ENCODE measurements at places on chromosomes 5 and 9.

DNA sequence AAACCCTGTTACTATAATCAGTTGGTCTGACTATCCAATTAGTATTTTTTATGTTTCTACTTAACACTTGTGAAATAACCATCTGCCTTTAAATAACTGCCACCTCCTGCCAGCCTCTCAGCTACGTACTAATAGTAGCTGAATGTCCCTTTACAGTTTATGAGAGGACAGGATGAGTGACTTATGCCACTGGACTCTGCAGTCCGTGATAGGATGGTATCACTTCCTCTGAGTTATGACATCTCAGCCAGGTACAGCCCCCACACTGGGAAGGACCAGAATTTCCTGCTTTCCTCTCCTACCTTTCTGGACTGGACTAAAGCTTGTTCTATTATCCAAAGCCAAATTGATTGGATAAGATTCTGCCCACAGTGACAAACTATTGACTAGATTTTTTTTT lies 102.9 kb downstream of the ZFAND5 start:
- DNase-seq = no peak

GRCh38 chr5:170296036-170296934 lies 1.3 kb downstream of the LCP2 start:
- DNase-seq = no peak

GRCh38 chr5:150178262-150178661 lies 11.6 kb upstream of the SLC6A7 start:
- DNase-seq = no peak

DNA sequence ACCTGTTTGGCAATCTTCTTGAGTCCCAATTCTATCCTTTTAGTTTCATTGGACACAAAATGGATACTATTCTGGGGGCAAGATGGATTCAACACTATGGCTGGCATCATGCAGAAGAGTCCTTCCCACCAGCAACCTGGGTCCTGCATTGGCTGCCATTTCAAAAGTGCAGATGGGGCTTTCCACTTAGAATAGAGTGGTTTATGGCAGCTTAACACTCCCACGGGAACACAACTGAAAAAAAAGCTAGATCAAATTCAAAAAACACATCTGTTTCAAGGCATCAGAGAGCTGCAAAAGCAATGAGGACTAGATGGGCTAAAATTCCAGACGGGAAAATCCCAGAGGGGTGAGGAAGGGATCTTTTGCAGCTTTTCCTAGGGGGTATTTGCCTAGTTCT lies 11.2 kb upstream of the HMHB1 start:
- DNase-seq = peak; percentile 47

- DNase-seq = peak; percentile 58
Measured at GRCh38 chr9:4297786-4298254, 2.0 kb downstream of the GLIS3 start.

DNA sequence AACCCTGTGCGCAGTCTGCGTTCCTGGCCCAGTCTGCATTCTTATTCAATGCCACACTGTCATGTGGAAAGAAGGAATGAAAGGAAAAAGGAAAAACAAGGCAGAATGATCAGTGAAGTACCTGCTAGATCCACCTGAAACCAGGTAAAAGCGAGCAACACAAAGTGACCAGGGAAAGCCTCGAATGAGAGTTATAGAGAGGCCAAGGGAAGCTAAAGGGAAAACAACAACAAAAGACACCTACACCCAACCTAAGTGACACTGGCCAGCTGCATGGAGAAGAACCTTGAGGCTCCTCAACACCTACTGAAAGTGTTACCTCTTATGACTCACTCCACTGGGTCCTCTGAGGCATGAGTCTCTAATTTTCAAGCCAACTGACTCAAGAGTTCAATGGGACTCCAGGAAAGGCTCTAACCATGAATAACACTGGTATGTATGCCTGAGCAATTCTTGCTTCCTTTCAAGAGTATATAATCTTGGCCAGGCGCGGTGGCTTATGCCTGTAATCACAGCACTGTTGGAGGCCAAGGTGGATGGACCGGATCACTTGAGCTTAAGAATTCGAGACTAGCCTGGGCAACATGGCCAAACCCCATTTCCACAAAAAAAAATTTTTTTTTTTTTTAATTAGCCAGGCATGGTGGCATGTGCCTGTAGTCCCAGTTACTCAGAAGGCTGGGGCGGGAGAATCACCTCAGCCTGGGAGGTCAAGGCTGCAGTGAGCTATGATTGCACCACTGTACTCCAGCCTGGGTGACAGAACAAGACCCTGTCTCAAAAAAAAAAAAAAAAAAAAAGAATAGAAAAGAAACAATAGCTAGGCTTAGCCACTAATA lies 29.0 kb downstream of the MTMR12 start:
- no peak for DNase-seq

GRCh38 chr9:7320139-7320538 lies 479.4 kb downstream of the DMAC1 start:
- peak; percentile 43 for DNase-seq

DNA sequence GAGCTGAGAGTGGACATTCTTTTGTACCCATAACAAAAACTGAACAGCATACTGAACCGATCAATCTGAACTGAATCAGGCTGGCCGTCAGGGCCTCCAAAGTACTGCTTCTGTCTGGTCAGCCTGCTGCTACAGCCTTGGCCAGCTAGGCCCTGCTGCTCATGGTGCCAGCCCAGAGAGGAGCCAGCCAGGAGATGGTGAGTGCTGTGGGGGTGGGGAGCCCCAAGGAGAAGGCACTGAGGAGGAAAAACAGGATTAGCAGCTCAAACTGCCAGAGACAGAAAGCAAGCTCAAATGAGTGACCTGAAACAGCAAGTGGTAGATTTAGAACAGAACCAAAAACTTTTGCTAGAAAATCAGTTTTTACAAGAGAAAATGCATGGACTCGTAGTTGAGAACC lies 23.9 kb downstream of the SRP19 start:
- DNase-seq = no peak

DNA sequence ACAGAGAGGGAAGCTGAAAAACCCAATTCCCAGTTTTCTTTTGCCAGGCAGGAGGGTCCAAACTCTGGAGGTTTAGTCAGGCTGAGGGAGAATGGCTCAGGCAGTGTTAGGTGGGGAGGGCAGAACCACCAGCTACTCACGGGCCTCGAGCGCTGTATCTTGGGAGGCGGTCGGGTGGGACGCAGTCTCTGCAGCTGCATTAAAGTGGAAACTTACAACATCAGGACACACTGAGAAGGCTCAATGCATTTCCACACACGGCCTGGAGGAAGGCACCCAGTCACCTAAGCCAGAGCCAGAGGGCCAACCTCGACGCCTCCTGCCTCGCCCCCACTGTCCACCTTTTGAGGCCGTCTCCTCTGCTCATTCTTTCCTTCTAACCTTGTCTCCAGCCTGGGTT lies 55.6 kb downstream of the CRB2 start:
- no peak for DNase-seq

- DNase-seq = no peak
Measured at GRCh38 chr5:74322191-74322590, 318.3 kb downstream of the ENC1 start.

DNA sequence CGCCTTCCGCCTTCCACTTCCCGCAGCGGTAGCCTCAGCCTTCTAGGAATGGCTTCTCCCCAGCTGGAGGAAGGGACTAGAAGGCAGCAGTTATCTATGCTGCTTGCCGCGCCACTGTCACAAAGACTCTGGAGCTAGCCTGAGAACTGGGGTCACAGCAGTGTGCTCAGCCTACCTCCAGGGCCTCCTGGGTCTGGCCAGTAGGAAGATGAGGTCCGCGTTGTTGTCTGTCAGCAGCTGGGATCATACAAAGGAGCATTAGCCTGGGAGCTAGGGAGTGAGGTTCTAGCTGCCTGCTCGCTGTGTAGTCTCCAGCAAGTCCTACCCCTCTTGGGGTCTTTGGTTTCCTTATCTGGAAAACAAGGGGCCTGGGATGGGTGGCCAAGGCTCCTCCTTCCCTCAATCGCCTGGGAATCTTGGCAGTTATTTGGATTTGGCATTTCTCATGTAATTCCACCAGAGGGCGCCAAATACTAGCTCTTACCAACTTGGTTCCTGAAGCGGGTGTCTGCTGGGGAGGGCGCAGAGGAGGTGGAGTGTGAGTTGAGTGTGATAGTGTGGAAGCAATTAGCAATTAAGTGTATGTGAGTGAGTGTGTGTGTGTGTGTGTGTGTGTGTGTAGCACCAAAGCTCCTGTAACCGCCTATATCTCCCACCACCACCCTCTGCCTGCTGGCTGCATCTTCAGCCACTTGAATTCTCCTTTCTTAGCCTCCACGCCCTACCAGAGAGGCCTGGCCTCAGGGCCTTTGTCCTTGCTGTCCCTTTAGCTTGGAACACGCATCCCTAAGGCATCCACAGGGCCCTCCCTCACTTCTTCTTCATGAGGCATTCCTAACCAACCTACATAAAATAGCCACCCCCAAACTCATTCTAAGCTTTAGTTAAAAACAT lies 97.1 kb downstream of the ENTREP1 start:
- peak; percentile 12 for DNase-seq

GRCh38 chr9:131889437-131890251 lies 149.8 kb upstream of the RAPGEF1 start:
- peak; percentile 24 for DNase-seq

- DNase-seq = no peak
Measured at GRCh38 chr5:116459301-116459700, 115.3 kb downstream of the SEMA6A start.

- no peak for DNase-seq
Measured at GRCh38 chr5:135571902-135572301, 6.9 kb downstream of the CXCL14 start.

DNA sequence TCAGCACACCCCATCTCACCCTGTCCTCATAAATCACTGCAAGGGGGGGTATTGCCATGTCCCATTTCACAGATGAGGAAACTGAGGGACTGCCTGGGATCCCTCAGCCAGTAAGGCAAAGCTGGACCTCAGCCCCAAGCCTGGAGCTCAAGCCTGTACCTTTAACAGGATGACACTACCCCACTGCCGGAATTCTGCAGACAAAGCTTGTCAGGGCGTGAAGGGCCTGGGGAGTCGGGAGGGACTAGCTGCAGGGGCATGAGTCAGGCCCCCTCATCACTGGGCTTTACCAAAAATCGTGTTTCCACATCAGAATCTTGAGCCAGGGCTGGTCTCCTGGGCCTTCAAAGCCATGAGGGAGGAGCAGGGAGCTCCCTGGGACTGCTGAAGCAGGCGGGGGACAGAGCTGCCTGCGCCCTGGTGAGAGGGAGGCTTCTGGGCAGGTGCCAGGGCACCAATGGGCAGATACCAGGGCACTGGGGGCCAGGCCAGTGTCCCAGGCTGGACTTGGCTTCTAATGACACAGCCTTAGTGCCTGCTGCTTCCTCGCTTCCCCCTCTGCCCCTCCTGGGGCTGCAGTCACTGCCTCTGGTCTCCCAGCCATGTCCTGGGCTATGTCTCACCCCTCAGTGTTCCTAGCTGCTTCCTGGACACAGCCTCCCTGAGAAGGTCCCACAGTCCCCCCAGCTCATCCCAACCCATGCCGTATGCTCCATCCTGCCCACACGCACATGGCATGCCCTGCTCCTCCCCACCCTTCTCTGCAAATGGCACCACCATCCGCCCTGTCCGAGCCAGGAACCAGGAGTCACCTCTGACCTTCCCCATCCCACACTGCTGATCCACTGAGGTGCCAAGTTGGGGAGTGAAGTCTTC lies 80.7 kb downstream of the LMX1B start:
- DNase-seq = no peak

GRCh38 chr9:29068461-29068860 lies 1495.2 kb upstream of the C9orf72 start:
- DNase-seq = no peak

GRCh38 chr9:121160025-121160424 lies 41.6 kb downstream of the RAB14 start:
- no peak for DNase-seq

- DNase-seq = no peak
Measured at GRCh38 chr9:112863214-112863613, 27.5 kb downstream of the SLC46A2 start.

- peak; percentile 35 for DNase-seq
Measured at GRCh38 chr9:3507395-3508077, 18.3 kb downstream of the RFX3 start.

DNA sequence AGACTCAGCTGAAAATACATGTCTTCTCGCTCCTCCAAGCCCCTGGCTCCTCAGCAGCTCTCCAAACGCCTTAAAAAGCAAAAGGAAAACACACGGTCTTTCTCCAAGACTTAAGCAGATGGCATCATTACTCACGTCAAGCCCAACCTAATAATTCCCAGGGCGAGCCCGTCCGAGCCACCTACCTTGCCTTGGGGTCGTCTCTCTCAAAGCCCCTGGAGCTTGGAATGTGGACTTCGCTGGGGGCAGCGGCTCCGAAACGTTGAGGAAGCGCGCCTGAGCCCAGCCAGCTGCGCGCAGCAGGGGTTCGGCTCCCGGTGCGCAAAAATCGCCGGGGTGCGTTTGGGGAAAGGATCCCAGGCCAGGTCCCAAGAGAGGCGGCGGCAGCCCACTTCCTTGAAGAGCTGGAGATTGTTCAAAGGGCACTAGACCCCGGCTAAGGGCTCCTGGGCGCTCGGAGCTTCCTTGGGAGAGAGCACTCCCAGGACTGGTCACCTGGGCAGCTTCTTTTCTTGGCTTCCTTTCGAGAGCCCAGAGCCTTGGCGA lies 395 bp downstream of the DRD1 start:
- no peak for DNase-seq

DNA sequence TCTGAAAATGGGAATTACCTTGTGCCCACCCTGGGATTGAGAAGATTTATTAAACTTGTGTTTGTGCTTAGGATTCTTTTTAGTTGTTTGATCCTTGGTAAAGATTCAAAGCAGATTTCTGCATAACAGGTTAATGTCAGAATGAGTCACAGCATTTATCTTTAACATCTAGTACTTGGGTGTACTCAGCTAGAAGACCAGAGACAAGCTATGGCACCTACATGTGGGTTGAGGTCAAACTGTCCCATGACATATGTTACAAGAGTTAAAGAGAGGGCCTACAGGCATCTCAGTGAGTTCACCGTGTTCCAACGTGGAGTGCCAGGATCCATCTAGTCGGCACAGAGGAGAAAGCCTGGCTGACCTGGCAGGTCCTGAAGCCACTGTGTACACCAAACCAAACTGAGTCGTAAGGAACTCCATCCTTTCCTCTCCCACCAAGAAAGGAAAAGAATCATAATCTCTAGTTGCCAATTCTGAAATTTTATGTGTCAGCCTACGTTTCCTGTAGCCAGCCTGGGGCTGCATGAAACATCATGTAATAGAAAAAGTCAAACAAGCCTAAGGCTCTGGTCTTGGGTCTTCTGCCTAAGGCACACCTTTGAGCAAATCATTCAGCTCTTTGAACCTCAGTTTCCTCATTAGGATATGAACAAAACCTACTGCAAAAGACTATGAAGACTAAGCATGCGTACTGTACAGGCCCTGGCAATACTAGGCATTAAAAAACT lies 73.7 kb downstream of the RCL1 start:
- DNase-seq = no peak

GRCh38 chr5:41955432-41956024 lies 30.4 kb downstream of the FBXO4 start:
- no peak for DNase-seq

- DNase-seq = peak; percentile 88
Measured at GRCh38 chr9:17725399-17726010, 146.6 kb downstream of the SH3GL2 start.

- DNase-seq = no peak
Measured at GRCh38 chr5:62521319-62521718, 57.3 kb upstream of the LRRC70 start.

GRCh38 chr5:128927644-128928043 lies 37.6 kb upstream of the SLC27A6 start:
- DNase-seq = no peak

- DNase-seq = no peak
Measured at GRCh38 chr5:6633469-6634245, 417 bp downstream of the SRD5A1 start.

Measured in NCI-H446 (cell line).